Iris pigment epithelial cell (primary cell): ENCODE measurements at places on chromosomes 5 and 9.
A peak's percentile ranks its signal among the peaks of the same experiment; 100 is the strongest.

- DNase-seq: peak; percentile 50
Observed at GRCh38 chr9:4666042-4666699, at the start of gene SPATA6L. Gene SPATA6L (minus strand): TSS chr9:4666480. CDS start chr9:4666250, 230 bp downstream.

DNA sequence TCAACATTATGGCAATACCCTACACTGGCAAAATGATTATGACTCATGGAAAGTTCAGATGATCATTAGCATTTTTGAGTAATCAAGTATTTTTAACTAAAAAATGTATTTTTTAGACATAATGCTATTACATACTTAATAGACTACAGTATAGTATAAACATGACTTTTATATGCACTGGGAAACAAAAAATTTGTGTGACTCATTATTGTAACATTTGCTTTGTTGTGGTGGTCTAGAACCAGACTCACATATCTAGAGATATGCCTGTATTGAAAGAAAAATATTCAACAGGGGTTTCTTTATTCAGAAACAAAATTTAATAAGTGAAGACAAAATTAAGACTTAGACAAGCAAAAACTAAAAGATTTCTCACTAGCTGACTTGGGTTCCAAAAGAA is 385.3 kb upstream of the RIOK2 start:
- peak; percentile 35 for DNase-seq

GRCh38 chr5:104178829-104179456 is 616.4 kb upstream of the NUDT12 start:
- peak; percentile 55 for DNase-seq

- peak; percentile 57 for DNase-seq
Observed at GRCh38 chr5:73122875-73123810, 2.8 kb downstream of the TMEM171 start.

DNA sequence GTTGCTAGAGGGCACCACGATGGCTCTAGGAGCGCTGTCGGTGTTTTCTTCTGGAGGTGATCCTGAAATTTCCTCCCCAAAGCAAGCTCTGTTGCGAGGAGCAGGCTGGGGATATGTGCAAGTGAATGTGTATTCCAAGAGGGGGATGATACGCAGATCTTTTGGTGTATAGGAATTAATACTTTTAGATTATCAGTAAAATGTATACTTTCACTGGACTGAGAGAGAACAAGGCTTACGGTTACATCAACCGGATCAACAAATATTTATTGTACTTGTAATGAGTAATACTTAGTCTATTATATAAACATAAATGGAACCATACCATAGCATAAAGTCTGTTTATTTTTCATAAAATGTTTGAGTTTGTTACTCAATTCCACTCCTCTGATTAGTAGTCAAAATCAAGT is 632 bp upstream of the PRKAA1 start:
- DNase-seq: no peak

GRCh38 chr5:73392775-73393174 is 55.8 kb downstream of the FOXD1 start:
- DNase-seq: no peak

- no peak for DNase-seq
Observed at GRCh38 chr5:36644727-36645126, 38.3 kb downstream of the SLC1A3 start.

- no peak for DNase-seq
Observed at GRCh38 chr5:156006026-156006647, 320.8 kb upstream of the SGCD start.

GRCh38 chr5:171484460-171484899 is 65.0 kb downstream of the FGF18 start:
- DNase-seq: no peak

- DNase-seq: no peak
Observed at GRCh38 chr5:169917500-169917899, 62.8 kb downstream of the INSYN2B start.

DNA sequence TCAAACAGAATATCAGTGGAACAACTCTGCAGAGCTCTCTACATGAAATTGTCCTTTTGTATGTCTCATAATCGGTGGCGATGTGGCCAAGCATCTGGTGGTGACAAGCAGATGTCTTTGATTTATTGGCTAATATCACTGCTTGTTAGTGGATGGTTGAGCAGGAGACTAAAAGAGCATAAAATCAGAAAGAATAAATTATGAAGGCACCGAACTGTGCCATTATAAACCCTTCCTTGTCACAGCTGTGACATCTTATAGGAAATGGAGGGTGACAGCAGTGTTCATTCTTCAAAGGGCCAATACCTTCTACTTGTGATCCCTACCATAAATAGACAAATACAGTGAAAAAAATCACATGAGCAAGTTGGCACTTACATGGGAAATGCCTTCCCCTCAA is 1404.3 kb downstream of the MAT2B start:
- no peak for DNase-seq

- DNase-seq: no peak
Observed at GRCh38 chr5:8685704-8686103, 816.8 kb downstream of the MTRR start.

- no peak for DNase-seq
Observed at GRCh38 chr5:145911164-145911563, 25.2 kb upstream of the SH3RF2 start.

DNA sequence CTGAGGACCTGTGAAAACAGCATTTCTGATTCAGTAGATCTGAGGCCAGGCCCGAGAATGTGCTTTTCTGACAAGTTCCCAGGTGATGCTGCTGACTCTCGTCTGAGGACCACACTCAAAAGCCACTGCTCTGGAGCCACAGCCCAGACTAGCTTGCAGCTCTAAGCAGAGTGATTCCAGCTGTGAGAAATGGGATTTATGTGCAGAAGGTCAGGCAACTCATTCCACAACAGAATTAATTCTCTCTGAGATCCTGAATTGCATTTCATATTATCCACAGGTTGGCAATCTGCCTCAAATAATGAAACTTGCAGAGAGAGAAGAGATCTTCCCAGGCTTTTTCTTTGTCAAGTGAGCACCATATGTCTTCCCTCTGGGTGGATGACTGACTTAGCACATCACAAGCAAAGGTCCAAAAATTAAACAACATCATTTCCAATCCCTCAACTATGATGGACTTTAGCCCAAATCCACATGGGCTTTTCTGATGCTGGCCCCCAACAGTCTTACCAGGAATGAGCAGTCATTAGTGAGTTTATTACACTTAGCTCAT is 140.2 kb downstream of the ALDH1A1 start:
- no peak for DNase-seq

GRCh38 chr9:20622330-20623020 is at the start of gene MLLT3:
Gene MLLT3 (minus strand): TSS chr9:20622499.
- DNase-seq: peak; percentile 97

- DNase-seq: no peak
Observed at GRCh38 chr9:73176450-73176875, 24.8 kb downstream of the ANXA1 start.

GRCh38 chr9:3361689-3362392 is 164.0 kb downstream of the RFX3 start:
- DNase-seq: no peak

DNA sequence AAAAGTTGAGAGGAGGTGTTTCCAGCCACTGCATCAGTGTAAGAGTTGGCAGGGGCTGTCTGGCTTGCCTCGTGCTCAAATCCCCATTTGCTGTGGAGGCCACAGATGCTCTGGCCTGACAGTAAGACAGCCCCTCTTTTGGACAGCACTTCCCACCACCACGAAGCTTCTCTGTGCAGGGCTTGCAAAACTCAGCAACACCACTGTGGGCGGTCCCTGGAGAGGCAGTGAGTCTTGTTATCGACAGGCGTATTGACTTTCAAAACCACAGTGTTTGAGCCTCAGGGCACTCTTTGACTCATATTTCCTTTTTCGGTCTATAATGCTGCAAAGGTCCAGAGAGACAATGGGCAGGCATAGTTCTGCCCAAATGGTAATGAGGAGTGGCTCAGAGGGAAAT is 539.5 kb downstream of the EBF1 start:
- peak; percentile 7 for DNase-seq

- DNase-seq: peak; percentile 4
Observed at GRCh38 chr5:11504886-11505193, 399.4 kb downstream of the CTNND2 start.

DNA sequence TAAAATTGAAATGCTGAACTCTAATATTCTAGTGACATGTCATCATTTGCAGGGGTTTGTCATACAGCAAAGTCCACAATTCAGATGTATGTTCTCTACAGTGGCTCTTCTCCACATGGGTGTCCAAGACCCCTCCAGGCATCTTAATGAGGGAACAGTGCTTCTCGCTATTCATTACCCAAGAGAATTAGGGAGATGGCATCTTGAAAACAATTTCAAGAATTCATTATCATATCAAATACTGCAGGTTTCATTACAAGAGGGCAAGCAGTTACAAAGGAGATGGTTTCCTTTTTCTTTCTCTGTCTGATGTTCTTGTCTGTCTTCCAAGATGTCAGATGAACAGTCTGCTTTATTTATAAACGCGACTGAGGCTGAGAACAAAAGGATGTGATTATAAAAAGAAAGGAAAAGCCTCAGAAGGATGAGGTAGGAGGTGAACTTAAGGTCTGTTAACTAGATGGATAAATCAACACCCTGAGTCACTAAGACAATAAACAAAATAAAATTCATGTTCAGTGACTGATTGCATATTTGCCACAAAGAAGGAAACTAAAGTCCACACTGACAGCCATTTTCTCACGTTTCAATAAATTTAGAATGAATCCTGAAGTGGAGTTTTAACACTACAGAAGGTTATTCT is 326.7 kb upstream of the EFNA5 start:
- DNase-seq: peak; percentile 66

GRCh38 chr9:33158843-33159776 is 8.0 kb downstream of the B4GALT1 start:
- peak; percentile 58 for DNase-seq

DNA sequence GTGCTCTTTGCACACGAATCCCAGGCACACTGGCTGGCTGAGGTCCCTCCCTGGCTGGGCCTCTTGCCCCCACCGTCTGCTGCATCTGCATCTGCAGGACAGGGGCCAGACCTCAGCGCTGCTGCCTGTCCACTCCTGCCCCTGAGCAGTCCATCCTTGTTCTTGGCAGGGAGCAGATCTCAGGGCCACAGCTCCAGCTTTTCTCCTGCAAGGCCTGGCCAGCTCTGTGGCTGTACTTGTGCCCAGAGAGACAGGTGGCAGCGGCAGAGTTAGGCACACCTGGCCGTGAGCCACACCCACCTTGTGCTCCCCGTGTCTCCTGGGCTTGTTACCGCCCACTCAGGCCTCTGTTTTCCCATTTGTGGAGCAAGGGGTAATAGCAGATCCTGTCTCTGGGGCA is 13.9 kb downstream of the NEK6 start:
- DNase-seq: no peak

DNA sequence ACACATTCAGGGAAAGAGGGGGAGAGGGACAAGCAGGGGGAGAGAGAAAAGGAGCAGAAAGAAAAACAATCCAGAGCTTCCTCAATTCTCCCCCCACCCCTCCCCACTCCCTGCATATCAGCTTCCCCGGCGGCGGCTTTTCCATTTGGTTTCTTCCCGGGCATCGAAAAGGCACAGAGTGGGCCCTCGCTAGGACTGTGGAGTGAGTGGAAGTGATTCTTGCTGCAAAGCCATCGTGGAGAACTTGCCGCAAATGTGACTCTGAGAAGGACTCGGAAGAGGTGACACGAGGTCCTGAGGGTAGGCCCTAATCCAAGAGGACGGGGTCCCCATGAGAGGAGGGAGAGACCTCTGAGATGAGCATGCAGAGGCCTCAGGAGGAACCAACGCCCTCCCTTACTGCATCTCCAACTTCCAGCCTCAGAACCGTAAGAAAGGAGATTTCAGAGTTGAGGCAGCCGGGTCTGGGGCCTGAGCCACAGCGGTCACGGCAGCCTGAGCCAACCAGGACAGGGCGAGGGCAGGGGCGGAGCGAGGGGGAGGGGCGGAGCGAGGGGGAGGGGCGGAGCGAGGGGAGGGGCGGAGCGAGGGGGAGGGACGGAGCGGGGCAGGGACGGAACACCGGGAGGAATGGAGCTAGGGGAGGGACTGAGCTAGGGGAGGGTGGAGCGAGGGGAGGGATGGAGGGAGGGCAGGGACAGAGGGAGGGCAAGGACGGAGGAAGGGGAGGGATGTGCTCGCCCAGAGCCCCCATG is 21.2 kb upstream of the SARDH start:
- peak; percentile 39 for DNase-seq

- DNase-seq: no peak
Observed at GRCh38 chr9:69546265-69546664, 125.9 kb downstream of the APBA1 start.

DNA sequence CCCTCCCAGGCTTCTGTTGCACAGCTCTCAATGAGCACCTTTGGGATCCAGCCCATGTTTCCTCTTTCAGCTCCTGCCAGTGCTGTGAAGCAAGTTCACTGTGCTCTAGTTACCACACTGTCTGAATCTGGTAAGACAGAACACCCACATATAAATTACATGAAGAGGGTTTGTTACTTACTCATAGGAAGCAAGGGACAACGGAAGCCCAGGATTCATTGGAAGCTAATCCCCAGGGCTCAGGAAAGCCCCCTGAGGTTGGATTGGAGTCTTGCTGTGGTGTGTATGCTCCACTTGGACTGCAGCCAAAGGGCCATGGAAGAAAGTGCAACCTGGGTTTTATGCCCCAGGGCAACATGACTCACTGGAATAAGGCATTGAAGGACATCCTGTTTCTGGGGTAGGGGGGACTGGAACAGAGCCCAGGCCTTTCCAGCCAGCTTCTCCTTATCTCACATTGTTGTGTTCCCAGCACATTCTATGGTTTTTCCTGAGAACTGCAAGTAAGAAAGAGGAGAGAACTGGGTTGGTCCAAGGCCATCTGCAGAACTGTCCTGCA is 15.6 kb upstream of the CLK4 start:
- peak; percentile 95 for DNase-seq

GRCh38 chr5:43348207-43348606 is 35.0 kb upstream of the HMGCS1 start:
- DNase-seq: no peak

DNA sequence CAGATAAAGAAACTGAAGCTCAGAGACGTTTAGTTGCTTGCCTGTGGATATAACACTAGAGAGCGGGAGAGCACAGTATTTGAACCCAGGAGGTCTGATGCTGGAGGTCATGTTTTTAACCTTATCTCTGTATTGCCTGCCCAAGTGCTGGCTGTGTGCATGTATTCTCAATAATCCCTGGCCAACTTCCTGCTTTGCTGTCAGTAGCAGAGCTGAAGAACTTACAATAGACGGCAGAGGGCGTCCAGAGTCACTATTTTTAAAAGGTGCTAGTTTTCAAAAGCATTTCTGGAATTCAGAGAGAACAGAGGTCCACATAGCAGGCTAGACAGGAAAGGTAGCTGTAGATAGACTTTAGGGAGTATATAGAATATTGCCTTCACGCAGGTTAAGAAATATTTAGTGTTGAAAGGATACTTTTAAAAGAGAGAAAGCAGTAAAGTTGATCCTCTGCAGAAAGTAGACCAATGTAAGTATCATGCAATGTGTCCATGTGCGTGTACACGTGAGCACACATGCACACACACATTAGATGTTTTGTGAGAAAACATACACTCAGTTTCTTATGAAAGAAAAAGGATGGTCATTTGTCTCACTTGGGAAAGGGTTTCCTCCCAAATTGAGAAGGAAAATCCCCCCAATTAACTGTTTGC is 46.3 kb downstream of the PTCD2 start:
- DNase-seq: peak; percentile 82

- no peak for DNase-seq
Observed at GRCh38 chr5:92467695-92468094, 1084.6 kb upstream of the ARRDC3 start.
